ENCODE measurements at places on chromosomes 6 and 20.
A peak's percentile ranks its signal among the peaks of the same experiment; 100 is the strongest.

- no peak for DNase-seq
These were observed 25.0 kb upstream of the SLC35D3 start for GRCh38 chr6:136897071-136897470.

DNA sequence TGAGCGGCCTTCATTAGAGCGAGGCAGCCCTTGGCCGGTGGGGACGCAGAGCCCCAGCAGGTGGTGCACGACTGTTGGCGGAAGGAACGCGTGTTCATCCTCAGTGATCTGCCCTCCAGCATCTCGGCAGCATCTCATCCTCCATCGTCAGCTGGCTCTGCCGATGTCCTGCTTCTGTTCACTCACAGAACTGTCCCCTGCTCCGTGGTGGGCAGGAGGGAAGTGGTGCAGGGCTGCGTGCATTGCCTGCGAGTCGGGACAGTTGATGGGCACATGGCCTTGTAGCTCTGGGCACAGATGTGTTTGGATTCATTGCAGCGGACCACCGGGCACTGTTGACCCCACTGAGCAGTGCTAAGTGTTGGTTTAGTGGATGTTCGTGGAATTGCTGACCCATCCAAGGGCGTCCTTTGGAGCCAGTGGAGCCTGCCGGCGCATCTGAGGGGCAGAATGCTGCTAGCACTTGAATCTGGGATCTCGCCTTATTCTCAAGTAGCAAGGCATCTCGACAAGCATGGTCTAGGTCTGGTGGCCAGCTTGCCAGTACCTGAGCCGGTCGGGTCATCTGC, 6.7 kb upstream of the SLC17A9 start:
- DNase-seq = no peak

GRCh38 chr6:12473494-12473893, 183.3 kb downstream of the EDN1 start:
- DNase-seq = no peak

- DNase-seq = no peak
These were observed 40.4 kb upstream of the ELMO2 start for GRCh38 chr20:46446851-46447250.

DNA sequence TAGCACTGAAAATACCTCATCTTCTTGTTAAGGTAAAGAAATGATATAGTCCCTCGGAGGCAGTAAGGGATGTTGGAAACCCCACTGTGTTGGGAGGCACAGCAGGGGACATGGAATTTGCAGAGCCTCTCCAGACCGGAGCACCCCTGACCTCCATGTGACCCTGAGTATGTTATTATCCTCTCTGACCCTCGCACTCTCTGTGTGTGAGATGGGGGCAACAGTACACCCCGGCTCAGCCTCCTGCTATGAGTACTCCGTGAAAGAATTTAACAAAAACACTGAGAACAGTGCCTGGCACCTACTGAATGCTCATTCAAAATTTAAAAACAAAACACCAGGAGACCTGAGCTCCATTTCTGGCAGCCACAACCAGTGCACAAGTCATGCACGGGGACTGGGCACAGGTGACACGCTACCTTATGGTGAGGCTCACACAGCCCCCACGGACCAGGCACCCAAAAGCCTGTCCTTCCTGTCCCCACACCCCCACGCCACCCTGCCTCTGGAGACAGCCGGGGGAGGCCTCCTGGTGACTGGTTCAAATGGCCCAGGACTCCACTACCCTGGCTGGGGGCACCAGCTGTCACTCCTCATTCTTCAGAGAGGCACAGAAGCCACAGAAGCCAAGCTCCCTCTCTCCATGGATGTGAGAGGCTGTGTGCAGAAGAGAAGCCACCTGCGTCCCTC, 6.1 kb downstream of the NINL start:
- DNase-seq = no peak

GRCh38 chr6:137235686-137236085, 16.5 kb upstream of the IFNGR1 start:
- DNase-seq = no peak

DNA sequence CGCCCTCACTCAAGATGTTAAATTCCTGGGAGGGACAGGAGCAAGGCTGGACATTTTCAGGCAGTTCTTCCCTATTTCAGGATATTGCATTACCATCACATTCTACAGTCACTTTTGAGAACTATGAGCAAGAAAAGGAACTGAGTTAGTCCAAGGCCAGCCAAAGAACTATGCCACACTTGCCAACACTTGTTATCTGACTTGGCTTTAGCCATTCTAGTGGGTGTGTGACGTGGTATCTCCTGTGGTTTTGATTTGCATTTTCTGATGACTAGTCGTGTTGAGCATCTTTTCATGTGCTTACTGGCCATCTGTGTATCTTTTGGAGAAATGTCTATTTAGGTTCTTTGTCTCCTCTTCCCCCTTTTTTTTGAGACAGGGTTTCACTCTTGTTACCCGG, 12.0 kb downstream of the XRN2 start:
- DNase-seq = no peak

DNA sequence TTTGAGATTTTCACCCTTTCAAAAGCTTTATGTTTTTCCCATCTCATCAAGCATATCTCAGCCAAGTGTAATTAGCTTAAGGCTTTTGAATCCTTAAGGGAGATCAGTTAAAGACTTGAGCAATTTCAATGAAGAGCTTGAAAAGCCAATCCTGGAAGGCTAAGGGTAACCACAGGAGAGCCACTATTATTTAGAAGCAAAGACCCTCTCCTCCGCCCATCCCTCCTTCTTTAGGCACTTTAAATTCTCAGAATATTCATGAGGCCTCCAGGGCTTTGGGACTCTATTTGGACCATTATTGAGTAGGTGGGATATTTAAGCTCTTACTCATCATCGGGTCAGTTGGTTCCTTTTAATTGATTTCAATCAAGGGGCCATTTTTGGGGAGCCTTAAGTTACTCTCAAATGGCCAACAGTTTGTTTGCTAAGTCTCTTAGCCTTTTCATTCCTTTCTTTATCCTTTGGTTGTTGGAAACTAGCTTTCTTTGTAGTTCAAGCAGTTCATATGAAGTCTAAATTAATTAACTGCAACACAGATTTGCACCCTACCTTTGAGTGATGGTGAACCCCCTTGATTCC, 567.2 kb downstream of the KIF16B start:
- no peak for DNase-seq

DNA sequence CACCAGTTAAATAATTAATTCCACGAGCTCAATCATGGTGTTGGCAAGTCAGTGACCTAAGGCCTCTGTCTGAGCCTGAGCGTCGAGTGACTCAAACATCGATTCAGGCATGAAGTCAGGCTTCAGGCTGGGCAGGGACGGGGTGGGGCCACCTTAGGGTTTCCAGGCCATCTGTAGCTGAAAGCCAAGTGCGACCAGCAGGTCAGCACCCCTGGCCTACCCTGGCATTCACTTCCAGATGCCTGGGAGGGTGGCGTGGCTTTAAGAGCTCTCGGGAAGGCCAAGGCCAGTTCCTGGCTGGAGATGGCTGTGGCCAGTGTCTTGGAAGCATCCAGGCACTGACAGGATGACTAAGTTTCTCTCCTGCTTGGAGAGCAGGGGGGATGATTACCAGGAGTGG, 113.4 kb downstream of the DACT2 start:
- DNase-seq = no peak

DNA sequence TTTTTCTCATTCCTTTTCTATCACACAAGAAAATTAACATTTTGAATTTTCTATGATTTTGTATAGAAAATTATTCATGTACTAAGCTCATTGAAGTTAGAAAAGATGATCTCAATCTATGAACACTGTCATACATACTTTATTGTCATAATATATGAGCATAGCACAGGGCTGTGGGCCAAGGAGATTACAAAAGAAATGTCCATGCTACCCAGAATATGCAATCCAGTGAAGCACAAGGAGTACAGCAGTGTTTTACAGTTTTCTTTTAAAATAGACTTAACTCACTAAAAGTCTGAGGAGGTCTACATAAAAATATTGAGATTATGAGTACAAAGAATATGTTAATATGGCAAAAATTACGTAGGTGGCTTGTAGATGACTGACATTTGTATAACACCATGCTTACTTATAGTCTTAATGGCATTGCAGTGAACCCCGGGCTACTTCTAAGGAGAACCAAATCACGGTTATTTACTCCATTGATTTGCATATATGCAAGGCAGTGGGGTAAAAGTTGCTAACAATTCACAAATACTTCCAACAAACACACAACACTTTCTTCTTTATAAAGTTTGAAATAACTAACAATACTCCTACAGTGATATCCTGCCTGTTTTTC, 257.1 kb downstream of the BCKDHB start:
- no peak for DNase-seq

DNA sequence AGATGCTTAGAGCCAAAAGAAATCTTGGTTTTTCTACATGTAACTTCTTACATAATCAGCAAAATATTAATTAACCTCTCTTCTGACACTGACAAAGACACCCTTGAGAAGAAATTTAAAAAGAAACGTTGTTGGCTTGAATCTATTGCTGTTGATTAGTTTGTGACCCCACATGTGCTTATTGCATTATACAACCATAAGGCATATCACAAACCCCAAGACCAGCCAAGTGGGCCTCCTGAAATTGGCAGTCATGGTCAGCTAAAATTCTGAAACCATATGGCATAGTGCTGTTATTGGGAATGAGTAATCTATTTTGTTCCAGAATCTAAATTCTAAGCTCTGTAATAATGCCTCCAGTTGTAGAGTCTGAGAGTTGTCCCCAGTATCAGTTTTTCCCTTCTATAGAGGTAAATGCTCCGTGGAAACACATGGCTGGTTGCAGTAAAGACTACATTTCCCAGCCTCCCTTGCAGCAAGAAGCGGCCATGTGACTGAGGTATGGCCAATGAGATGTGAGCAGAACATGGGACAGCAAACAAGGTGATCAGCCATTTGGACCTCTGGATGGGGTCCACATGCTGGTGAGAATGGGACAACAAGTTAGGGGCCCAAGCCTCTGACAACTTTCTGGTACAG, 42.3 kb upstream of the PTPN1 start:
- DNase-seq = peak; percentile 76

DNA sequence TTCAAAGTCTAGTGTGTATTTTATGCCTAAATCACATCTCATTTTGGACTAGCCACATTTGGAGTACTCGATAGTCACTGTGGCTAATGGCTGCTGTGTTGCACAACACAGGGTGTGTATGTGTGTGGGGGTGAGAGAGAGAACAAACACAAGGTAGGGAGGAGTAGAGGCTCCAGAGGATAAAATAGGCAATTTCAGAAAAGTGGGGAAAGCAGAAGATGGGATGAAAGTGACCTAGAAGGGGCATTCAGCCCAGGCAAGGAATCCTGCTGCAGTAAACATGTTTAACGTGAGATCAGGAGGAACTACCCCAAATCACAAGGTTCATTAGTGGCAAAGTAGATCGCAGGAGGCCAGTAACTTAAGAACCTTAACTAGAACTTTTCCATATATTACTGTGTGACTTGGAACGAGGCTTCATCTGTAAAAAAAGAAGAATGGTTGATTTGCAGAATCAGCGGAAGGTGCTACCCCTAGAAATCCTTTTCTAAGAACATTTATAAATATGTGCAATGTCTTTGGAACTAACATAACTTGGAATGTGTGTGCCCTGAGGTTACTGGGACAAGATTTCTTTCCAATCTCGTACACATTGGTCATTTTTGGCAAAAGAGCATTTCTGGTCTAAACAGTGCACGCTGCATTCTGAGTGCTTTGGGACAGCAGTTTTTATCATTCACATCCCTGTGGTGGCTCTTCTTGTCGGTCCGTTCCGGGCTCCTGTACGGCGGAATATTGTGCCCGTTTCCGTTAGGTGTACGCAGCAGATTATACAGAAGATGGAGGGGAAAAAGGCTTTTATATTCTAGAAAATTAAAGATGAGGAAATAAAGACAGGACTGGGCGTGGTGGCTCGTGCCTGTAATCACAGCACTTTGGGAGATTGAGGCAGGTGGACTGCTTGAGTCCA, 2.6 kb downstream of the DUSP22 start:
- DNase-seq = no peak

GRCh38 chr6:1619098-1619672, 9.5 kb downstream of the FOXC1 start:
- DNase-seq = no peak

DNA sequence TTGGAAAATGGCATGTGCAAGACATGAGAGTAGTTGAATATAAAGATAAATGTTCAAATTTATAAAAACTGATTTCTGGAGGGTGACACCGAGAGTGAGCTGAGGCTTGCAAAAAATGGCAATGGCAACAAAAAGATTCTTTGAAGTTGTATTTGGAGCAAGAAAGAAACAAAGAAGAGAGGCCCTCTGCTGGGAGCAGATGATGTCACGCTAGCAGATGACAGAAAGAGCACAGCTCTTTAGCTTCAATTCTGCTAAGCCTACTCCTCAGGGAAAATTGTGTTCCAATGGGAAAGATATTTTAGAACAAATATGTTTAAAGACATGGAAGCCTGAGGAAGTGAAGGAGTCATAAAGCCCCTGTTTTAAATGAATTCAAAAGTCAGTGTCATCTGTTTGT, 125.3 kb upstream of the NOX3 start:
- no peak for DNase-seq

DNA sequence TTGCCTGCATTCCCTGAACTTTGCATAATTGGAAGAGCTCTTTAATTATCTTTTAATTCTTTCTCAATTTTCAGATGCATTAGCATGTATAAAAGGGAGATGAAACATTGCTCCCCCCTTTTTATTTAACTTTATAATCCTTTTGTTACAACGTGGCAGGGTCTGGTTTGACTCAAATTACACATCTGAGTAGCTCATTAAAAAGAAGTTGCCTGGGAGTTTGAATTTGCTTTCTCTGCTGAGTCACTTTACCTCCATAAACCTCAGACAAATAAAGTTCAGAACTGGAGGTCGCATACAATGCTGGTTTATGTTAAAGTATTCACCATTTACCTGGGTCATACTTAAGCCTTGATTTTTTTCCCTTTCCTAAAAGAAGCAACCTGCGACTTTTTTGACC, 495.2 kb downstream of the PREX1 start:
- no peak for DNase-seq

- no peak for DNase-seq
These were observed 58.8 kb downstream of the RPRD1B start for GRCh38 chr20:38092260-38092857.

- no peak for DNase-seq
These were observed 65.5 kb downstream of the MAN1A1 start for GRCh38 chr6:119283979-119284545.

GRCh38 chr6:34414999-34415858, 10.6 kb downstream of the RPS10 start:
- DNase-seq = peak; percentile 77

DNA sequence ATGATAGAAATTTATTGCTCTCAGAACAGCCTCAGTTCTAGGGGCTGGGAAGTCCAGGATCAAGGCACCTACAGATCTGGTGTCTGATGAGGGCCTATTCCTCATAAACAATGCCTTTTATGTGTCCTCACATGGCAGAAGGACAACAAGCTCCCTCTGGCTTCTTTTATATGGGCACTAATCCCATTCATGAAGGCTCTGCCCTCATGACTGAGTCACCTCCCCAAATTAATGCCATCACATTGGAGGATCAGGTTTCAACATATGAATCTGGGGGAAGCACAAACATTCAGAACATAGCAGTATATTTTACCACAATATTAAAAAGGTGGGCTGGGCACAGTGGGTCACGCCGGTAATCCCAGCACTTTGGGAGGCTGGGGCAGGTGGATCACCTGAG, 58.5 kb upstream of the CCN6 start:
- DNase-seq = no peak

Measured in hindlimb muscle (tissue), 1 donor.